AG09309 (cell line): ENCODE measurements at places on chromosomes 6 and 20.

DNA sequence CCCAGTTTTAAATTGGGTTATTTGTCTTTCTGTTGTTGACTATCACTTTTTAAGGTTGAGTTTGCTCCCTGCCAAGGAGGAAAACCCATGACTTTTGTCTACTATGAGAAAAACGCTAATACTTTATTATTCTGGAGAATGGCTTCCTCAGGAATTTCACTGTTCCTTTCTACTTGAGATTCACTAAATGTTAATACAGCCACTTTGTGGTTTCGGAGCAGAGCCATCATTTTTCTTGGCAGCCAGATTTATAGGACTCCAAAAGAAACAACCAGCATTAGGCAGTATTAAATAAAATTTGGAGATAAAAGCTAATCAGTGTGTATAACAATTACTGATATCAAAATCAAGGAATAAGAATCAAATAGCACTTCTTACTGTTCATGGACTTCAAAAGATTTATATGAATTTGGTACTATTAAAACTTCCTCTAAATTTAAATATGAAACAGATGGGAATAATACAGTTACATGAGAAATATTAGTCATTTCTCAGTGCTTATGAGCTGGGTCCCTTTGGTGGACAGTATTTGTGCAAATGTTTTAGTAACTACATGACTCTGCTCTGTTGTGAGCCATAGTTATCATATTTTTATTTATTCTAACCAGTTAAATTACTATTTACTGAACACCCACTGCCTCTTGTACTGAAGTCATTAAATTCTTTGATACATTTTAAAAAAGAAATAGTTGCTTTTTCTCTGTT, 64.1 kb upstream of the FBXO30 start:
- no peak for DNase-seq

- DNase-seq, result no peak
These were observed 93.7 kb downstream of the PLG start for GRCh38 chr6:160795721-160796120.

DNA sequence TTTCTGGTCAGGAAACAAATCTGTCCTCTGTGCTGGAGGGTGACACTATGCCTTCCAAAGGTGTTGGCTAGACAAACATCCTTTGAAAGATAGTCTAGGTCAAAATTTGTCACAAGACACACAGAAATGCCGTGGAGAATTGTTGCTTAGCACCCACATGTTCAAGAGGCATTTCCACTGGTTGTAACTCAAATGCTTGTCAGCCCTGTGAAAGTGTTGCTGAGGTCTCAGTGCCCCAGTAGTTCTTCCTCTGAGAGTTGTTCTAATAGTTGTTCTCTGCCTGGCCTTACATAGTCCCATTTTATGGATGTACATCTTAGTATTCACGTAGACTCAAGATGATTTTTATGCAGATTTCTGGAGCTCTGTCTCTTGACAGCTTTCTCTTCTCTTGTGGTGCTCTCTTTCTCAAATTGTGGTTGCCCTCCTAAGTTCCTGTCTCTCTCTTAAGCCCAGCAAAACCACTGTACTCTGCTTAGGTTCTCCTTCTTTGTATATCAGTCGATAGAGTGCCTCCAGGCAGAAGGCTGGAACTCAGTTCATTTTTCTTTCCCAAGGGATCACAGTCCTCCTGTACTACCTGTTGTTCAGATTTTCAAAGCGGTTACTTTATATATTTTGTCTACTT, 39.5 kb upstream of the REV3L start:
- no peak for DNase-seq

DNA sequence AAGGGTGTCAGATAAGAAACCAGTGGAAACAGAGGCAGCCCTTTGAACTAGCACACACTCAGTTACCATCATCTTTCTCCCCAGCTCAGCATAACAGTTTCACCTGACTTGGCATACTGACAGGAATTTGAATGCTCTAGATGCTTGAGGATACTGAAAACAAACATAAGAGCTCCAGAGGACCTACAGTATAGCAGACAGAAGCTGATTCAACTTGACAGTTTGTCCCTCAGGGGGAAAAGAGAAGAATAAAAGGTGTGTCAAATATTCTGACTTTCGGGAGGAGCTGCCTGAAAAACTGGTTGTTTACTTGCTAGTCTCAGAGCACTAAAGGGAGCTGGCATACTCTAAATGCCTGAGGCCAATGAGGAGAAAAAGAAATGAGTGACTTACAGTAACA, 35.1 kb downstream of the EYS start:
- DNase-seq, result no peak

- DNase-seq, result peak; percentile 55
These were observed 48.6 kb downstream of the TPD52L1 start for GRCh38 chr6:125201961-125202729.

DNA sequence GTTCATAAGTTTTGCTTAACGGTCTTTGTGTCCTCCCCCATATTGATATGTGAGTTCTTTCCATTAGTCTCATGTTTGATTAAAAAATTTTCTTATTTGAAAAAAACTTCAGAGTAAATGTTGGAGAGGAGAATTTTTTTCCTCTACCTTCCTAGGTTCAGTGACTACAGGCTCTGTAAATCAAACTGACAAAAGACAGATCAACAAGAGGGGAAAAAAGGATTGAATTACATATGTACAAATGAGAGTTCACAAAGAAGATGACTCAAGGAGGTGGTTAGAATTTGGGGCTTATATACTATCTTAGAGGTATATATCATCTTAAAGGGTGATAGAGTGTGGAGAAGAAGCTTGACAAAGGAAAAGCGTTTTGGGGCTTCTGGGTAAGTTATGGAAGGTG, 5.6 kb downstream of the TMC2 start:
- DNase-seq, result no peak
